ENCODE measurements at places on chromosomes 4 and X.

DNA sequence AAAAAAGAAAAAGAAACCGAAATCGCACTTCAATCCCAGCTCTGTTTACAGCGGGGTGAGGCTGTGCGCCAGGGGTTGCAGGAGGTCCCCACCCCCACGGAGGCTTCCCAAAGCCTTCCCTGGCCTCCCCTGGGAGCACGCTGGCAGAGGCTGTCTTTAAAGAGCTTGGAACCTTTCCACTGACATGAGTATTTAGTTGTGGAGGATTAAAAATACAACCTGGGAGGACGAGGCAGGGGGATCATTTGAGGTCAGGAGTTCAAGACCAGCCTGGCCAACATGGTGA is 69.1 kb downstream of the PPP2R2C start:
- no peak for DNase-seq

GRCh38 chrX:14590216-14590615 is 60.9 kb downstream of the GLRA2 start:
- no peak for DNase-seq

DNA sequence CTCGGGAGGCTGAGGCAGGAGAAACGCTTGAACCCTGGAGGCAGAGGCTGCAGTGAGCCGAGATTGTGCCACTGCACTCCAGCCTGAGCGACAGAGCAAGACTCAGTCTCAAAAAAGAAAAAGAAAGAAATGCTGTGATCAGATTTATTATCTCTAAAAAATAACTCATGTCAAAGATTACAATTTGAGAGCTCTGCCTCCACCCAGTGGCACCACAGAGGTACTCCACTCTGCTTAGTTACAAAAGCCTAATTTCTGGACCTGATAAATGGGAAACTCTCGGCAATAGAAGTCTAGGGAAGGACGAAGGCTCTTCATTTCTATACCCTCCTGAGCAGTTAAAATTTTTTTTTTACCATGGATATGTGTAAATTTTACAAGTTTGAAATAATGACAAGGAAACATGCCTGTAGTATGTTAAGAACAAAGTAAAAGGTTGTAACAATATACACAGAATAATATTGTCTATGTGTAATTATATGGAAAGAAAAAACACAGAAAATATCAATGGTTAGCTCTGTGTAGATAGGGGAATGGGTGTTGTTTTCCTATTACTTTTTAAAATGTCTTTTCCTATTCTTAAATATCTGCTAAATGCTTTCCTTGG is 149.8 kb downstream of the STIM2 start:
- DNase-seq = peak; percentile 90

- no peak for DNase-seq
Measured at GRCh38 chr4:180962268-180962667, 1280.9 kb upstream of the TENM3 start.

DNA sequence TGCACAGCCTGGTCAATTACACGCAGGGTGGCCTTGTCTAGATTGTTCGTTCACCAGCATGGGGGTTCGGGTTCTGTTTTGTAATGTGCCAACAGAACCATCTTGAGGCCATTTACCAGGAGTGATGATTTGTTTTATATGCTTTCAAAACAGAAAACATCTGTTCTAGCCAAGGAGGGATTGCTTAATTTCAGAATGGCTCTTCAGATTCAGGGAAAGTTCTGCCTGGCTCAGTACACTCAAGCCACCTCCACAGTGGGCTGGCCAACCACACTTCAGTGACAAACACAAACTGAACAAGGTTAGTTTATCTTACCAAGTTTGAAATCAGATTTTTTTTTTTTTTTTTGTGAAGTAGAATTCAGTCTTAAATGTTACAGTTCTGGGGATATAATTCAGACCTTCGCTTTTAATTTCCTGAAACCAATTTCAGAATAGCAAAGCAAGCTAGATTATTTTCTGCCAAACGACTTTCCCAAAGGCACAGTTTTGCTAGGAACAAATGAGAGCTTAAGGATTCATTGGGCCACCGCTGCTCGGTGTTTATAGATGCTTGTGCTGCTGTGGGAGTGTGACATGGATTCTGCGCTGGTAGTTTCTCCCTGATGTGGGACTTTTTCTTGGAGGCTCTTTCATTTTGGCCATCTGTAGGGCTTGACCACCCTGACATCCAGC is 23.4 kb downstream of the SMS start:
- DNase-seq = no peak

DNA sequence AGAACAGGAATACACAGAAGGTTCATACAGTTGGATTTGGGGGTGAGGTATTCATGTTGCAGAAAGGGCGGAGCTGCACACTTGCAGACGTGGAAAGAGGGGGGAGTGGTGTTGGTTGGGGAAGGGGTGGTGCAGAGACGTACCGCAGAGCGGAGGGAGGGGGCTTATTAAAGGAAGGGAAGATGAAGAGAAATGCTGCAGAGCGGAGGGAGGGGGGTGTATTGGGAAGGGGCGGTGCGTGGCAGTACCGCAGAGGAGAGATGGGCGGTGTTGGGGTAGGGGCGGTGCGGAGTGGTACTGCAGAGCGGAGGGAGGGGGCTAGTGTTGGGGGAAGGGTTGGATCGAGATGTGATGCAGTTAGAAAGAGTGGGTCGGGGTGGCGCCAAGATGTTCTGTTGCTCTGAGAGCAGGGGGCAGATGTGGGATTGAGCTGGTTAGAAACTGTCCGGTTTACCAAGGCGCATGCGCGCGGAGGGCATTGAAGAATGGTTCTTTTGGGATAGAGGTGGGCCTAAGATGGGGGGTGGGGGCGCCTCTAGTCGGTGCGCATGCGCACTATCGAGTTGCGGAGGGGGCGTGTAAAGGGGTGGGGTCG is 900 bp downstream of the TRO start:
- peak; percentile 35 for DNase-seq
